ENCODE measurements at places on chromosomes 1 and 21.

DNA sequence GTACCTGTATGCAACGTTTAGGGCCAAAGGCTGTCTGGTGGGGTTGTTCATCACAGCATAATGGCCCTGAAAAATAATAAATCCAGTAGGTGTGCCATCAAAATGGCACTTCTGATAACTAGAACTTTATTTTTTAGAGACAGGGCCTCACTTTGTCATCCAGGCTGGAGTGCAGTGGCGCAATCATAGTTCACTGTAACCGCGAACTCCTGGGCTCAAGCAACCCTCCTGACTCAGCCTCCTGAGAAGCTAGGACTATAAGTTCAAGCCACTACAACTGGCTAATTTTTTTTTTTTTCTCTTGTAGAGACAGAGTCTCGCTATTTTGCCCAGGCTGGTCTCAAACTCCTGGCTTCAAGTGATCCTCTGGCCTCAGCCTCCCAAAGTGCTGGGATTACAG is 4.7 kb downstream of the SNAPIN start:
- no peak for DNase-seq

GRCh38 chr1:32925403-32926162 is 24.4 kb upstream of the TMEM54 start:
- DNase-seq = no peak

GRCh38 chr21:30206551-30207251 is 9.2 kb downstream of the CLDN8 start:
- no peak for DNase-seq

- no peak for DNase-seq
These were observed 35.8 kb downstream of the IER5 start for GRCh38 chr1:181124291-181124751.

DNA sequence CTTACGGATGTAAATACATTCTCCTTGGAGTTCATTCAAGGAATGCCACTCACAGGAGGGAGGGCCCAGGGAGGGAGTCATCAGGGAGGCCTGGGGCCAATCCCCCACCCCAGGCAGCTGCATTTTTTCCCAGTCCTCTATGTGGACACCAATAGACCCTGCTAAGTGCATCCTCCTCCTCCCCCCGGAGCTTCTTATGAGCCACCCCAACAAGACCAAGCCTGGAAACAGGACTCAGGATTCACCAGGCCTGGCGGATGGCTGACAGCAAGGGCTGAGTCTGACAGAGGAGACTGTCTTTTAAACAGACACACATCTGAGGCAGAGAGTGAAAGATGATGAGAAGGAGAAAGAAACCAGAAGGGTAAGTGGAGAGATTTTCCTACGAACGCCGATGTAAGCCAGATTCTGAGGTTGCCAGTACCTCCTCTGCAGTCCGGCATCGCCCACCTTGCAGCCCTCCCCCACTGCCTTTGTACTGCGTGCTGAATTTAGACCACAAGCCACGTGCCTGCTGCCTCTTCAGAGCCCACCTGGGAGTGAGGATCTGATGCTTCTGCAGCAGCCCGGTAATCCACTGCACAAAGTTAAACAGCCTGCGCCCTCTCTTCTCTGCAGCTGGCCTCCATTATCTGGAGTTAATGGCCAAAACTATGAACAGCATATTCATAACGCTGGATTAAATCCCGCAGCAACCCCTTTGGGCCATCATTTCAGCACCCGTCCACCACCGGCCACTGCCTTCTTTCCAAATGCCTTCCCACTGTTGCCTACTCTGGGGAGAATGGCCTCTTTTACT is 17.6 kb upstream of the SFPQ start:
- no peak for DNase-seq

DNA sequence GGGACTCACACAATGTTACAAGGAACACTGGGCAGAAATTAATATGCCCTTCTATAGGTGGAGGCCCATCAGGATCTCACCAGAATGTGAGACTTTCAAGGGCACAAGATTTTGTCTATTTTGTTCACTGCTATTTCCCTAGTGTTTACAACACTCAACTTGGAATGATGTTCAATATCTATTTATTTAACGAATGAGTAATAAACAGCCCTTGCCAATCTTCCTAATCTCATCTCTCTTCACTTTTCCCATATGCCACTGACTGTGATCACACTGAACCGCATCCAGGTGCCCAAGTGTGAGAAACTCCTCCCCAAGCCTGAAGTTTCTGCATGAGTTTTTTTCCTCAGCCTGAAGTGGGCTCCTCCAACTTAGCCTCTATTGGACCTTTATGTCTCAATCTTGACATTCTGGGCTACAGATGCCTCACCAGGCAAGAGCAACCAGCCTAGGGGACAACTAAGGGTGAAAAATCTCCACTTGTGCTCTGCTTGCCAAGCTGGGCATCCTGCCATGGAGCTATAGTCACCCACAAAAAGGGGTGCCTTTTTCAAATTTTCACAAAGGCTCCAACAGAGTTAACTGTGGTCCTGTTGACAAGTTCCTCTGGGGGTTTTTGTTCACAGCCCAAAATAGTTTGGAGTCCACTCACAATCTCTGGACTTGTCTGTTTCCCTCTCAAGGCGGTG is 105.6 kb downstream of the PLPP3 start:
- no peak for DNase-seq

DNA sequence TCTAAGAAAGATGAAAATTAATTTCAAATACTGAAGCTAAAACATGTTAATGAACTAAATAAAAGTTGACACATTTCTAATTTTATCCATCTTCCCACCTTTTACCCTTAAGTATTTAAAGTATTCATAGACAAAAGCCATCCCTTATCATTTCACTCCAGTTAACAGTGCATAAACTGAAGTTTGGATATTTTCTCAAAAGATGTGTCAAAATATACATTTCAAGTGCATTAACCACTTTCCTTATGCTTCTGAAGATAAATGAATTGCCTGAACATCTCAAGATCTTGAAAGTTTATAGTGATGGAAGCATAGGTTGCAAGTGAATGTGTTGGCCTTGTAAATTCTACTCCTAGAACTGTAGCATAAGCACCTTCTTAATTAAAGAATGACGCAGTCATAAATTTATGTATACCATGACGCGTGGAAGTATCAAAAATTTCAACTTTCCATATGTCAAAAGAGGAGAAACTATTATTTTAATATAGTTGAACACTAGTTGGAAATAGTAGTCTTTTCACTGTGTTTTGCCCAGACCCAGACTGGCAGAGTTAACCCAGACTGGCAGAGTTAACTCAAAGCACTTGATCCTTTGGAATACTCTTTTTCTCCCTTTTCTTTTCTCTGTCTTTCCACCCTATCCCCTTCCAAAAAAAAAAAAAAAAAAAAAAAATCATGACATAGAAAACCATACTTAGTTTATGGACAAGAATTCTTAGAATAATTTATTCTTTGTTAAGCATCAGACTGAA is 282.6 kb upstream of the C1orf105 start:
- DNase-seq = no peak

- no peak for DNase-seq
These were observed 30.2 kb upstream of the DDX59 start for GRCh38 chr1:200699871-200700270.

DNA sequence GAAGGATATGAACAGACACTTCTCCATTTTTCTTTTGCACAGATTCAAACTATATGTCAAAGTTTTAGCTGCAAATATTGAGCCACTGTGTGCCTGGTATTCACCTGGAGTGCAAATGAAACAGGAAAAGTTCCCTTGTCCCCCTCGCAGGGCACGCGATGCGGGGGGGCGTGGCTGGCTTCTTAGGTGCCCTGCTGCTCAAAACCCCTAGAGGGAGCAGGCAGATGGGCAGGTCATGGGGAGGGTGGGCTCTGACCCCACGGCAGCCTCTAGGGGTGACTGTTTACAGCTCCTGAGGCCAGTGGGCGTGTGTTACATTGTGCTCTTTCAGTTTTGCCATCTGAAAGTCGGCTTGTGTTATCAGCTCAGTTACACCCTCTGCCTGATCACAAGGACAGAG is 931.2 kb upstream of the B3GALT2 start:
- no peak for DNase-seq

- no peak for DNase-seq
These were observed 13.5 kb downstream of the DIRAS3 start for GRCh38 chr1:68036946-68037345.

GRCh38 chr1:188615321-188615720 is 1786.6 kb downstream of the PLA2G4A start:
- no peak for DNase-seq

GRCh38 chr1:157139052-157139715 is 989 bp upstream of the ETV3 start:
- no peak for DNase-seq

- DNase-seq = no peak
These were observed 58.3 kb downstream of the SPSB1 start for GRCh38 chr1:9350960-9351359.

DNA sequence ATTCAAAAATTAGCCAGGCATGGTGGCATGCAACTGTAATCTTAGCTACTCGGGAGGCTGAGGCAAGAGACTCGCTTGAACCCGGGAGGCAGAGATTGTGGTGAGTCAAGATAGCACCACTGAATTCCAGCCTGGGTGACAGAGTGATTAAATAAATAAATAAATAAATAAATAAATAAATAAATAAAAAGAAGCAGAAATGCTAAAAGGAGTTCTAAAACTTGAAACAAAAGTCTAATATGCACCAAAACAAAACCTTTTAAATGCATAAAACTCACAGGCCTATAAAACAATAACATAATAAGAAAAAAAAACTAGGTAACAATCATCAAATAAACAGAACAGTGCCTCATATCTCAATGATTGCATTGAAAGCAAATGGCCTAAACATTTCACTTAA is 1458.9 kb downstream of the AMY1C start:
- no peak for DNase-seq

DNA sequence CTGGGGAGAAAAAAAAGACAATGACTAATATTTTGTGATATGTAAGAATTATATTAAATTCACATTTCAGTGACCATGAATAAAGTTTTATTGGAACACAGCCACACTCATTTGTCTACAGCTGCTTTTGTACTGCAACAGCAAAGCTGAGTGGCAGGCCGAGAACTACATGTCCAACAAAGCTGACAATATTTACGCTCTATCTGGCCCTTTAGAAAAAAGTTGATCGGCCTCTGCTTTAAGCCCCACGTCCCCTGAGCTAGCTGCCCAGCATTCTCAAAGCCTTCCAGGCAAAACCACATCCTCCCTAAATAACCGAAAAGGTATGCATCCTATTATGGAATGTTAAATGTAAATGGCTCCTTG is 8.6 kb downstream of the SLC2A1 start:
- no peak for DNase-seq

DNA sequence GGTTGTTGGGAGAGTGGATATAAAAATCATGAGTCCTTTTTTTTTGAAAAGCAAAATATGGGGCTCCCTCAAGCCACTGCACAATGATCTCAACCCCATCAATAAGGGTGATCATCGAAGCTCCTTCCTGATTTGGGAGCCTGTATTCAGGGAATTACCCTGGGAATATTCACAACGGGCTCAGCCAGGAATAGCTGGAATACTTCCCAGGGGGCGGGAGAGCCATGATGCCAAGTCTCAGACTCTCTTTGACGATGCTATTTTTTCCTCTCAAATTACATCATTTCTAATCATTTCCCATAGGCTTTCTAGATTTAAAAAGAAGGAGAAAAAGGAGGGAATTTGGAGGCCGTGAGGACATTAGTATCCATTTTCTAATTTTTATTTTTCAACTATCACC is 18.4 kb downstream of the OLIG1 start:
- no peak for DNase-seq

DNA sequence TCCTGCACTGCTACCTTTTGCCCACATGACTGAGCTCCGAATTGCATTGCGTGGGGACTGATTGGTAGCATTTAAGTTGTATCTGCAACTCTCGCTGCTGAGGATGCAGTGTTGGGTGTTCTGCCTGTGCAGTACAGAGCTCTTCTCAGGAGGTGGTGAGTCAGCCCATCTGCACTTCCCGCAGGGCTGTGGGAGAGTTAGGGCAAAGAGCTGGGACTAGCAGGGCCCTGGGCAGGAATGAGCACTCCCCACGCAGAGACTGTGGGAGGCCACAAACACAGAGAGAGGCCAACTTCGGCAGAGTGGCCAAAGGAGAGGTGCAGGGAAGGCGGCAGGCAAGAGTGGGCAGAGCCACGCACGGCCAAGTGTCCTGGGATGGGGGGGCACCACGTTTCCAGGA is 244.7 kb downstream of the SIPA1L2 start:
- DNase-seq = no peak

DNA sequence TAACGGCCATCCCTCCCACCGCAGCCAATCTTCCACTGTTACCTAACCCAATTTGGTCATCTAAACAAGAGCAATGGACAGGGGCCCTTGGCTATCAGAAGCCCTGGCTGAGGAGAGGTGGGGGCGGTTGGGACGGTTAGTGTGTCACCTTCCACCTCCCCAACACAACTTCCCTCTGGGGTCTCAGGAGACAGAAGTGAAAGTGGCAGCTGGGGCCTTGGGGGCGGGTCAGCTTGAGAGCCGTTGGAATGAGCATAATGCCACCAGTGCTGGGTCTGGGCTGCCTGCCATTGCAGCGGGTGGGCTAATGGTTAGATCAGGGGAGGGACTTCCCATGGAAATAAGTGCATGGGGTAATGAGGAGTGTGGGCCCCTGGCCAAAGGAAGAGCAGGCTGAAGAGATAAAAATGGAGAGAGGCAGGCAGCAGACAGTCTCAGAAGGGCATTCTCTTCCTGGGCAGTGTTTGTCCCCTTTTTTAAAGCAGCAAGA is 7.9 kb downstream of the MEF2D start:
- no peak for DNase-seq

DNA sequence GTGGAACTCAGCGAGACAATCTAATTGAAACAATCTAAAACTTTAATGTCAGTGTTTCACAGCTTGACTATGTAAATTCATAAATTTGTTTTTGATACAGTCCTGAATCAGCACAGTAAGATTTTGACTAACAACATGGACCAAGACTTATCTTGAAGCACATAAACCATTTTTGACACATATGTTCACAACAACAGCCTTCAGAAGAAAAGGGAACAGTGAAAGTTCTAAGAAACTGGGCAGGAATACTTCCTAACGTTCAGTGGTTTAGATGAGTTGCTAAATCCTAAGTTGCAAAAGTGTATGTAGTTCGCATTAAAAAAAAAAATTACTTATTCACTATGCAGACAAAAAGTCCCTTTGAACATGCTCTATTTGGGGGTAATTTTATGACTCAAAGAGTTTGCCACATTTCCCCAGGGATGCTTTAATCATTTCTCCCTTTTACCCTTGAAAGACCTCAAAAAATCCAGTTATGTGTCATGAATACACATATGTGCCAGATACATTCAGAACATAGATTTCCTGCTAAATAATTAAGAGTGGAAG is 120.2 kb downstream of the MRPL39 start:
- no peak for DNase-seq

GRCh38 chr1:211705467-211706091 is 30.2 kb upstream of the NEK2 start:
- DNase-seq = no peak

- peak; percentile 36 for DNase-seq
These were observed 1.1 kb downstream of the NMNAT2 start for GRCh38 chr1:183416850-183417771.
